ENCODE measurements at places on chromosomes 16 and 17.

- no peak for DNase-seq
Observed at GRCh38 chr17:46977348-46977747, 1.7 kb downstream of the RPRML start.

DNA sequence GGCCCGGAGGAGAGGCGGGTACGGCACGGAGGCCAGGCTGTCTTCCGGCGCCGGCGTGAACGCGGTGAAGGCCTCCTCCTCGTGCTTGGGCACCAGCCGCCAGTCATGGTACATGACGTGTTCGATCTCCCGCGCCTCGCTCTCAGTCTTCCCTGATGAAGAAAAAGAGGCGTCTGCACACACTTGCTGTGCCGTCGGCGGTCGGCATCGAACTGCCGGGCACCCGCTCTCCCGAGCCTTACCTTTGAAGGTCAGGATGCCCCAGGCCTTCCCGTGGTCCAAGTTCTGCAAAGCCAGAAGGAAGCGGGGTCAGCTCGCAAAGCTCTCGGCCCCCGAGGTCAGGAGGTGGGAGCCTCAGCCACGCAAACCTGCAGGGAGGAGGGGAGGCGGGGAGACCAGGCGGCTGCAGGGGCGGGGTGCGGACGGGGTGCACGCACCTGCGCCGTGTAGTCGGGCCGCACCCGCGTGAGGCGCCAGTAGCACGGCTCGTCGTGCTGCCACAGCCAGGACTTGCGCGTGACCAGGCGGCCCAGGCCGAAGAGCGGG, at the start of gene EME2:
Gene EME2 (plus strand): TSS at position 449 of the 546 bp plus-strand sequence. CDS start 418 bp downstream, outside the sequence.
- no peak for DNase-seq

DNA sequence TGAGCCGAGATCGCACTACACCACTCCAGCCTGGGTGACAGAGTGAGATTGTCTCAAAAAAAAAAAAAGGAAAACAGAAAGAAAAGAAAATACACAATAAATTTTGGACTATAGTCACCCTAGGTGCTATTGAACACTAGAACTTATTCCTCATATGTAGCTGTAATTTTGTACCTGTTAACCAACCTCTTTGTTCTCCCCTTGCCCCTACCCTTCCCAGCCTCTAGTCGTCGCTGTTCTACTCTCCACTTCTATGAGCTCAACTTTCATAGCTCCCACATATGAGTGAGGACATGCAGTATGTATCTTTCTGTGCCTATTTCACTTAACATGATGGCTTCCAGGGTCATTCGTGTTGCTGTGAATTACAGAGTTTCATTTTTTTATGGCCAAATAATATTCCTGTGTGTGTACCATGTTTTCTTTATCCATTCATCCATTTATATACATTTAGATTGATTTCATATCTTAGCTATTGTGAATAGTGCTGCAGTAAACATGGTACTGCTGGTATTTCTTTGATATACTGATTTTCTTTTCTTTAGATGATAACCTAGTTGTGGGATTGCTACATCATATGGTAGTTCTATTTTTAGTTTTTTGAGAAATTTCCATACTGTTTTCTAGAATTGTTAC, 28.3 kb downstream of the VPS35L start:
- no peak for DNase-seq

DNA sequence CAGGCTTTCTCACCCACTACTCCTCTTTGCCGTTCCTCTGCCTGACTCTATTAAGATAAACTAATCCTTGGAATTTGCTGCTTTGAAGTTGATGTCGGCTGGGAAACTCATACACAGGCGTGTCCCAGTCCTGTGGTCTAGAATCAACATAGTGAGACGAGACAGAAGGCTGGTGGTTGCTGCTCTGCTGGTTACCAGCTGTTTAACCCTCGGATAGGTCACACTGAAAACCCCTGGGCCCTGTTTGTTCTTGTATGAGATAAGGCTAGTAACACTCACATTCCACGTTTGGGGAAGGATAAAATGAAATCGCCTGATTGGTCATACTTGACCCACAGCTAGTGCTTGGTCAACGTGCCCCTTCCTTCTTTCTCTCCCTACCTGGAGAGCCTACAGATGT, 517.0 kb downstream of the CDH13 start:
- no peak for DNase-seq

- DNase-seq = no peak
Observed at GRCh38 chr17:45395569-45396415, 36.9 kb downstream of the ARHGAP27 start.

GRCh38 chr16:89270666-89271345, 53.3 kb downstream of the ZNF778 start:
- no peak for DNase-seq

DNA sequence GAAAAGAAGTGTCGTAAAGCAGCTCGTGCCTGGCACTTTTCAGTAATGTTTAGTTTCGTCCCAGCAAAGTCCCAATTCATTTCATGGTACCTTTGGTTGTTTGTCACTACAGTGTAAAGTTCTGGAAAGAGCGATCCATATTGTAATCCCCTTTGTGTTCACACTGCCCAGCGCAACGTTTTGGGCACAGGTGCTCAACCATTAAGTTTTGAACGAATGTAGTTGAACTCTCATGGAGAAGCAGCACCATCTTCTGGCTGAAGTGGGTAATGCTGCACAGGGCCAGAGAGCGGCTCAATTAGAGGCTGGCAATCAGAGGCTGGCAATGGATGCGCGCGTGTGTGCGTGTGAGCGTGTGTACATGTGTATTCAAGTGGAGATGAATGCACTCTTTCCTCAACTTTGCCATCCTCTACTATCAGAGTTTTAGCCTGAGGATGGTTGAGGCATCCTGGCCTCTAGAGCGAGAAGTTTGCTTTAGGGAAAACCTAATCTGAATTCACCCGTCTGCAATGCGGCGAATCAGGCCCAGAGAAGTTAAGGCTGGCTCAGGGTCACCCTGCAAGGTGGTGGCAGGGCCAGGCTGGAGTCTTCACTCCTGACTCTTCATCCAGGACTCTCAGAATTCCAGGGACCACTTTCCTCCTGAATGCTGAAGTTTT, 29.9 kb downstream of the DYNLL2 start:
- DNase-seq = peak; percentile 95

DNA sequence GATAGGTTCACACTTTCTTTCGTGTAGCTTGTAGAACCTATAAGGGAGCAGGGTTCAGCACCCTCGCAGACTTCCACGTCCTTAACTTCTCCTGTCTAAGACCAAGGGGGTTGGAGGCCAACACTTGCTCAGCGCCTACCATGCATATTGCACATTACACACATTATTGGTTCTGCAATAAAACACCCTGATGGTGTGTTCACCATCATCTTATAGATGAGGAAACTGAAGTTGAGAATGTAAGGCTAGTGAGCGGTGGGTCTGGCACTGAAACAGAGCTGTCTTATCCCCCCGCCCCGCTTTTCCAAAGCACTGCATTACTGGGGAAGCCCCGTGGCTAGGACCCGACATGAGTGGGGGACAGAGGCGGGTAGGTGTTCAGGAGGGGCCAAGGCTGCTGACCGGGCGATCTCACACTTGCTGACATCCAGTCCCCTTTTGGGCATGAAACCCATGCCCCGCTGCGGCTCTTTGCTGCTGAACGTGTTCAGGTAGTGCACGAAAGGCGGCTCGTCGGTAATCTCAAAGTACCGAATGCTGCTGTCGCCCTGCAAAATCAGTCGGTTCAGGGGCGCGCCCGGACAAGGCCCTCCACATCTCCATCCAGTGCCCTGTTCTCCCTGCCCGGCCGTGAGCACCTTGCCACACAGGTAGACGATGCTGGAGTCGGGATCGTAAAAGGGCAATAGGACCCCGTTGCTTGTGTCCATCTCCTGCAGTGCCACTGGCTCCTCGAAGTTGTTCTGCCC, 6.2 kb downstream of the CORO6 start:
- DNase-seq = no peak

- no peak for DNase-seq
Observed at GRCh38 chr17:58447039-58447975, 30.0 kb upstream of the RNF43 start.

GRCh38 chr17:18315562-18315922, 449 bp downstream of the SMCR8 start:
- no peak for DNase-seq

DNA sequence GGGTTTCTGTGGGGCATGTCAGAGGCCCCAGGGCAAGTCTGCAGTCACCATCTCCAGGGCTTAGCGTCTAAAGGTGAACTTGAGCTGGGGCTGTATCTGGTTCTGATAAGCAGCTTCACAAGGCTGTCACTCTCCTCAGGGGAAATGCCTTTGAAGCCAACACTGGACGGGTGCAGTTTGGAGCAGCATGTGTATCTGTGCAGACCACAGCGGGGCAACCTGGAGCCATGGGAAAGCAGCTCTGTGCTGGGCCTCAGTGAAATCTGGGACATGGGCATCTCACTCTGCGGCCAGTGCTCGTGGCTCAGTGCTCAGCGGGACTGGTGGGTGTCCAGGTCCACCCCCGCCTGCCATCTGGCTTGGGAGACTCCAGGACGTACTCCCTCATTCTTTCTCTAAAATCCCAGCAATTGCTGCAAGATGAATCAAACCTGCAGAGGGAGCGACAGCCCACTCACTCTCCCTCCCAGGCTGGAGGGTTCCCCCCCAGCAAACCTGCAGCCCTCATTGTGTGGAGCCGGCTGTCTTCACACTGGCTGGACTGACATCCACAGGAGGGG, 63.5 kb downstream of the PRMT7 start:
- DNase-seq = no peak

GRCh38 chr17:1743088-1743439, 393 bp downstream of the SERPINF2 start:
- no peak for DNase-seq

DNA sequence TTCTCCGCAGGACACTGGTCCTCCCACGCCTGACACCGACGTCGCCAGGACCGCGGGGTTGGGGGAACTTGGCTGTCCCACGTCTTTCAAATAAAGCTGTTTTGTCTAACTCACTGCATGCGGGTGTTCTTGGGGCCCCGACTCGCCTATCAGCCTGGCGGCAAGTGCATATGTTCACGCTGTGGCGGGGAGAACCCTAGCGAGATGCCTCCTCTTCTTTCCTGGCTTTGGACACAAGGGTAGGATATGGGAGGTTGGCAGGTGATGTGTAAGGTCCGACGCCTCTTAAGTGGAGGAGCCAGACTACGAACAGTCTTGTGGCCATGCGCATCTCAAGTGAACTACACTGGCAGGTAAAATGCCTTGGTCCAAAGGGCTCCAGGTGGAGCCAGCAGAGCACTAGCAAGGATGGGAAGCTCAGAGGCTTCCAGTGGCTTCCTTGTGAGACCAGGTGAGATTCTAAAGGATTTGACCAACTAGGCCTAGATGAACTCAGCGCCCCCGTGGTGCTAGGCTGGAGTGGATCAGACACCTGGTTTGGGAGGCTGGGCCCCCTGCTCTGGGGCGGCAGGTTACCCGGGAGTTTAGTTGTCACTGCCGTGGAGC, 873 bp upstream of the RPS2 start:
- DNase-seq = no peak

- no peak for DNase-seq
Observed at GRCh38 chr17:36755586-36755985, 154.2 kb downstream of the MRM1 start.

DNA sequence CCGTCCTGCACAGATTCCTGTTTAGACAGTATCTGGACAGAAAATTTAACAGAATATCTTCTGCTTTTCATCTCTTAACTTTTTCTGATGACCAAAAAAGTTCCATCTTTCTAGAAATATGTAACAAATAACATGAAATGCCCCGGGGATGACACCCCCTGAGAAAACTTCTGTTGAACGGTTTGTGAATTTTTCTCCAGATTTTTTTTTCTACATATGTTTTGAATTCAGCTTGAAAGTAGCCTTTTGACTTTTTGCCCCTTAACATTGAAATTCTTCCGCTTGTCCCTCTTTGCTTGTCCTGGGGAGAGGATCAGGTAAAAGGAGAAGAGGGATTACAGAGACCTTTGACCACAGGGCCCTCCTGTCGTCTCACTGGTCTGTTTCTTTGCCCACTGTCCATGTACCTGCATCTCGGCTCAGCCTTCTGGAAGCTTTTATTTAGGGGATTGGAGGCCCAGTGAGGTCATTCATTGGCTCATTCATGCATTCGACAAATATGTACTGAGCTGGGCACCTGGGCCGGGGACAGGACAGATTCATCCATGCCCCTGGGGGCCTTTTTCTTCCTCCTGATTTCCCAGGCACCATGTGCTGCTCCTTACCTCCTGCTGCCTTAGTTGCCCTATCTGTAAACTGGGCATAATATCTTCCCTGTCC, 19.6 kb upstream of the CPNE2 start:
- DNase-seq = no peak

GRCh38 chr16:9107025-9107970, 15.9 kb downstream of the HAPSTR1 start:
- DNase-seq = no peak

DNA sequence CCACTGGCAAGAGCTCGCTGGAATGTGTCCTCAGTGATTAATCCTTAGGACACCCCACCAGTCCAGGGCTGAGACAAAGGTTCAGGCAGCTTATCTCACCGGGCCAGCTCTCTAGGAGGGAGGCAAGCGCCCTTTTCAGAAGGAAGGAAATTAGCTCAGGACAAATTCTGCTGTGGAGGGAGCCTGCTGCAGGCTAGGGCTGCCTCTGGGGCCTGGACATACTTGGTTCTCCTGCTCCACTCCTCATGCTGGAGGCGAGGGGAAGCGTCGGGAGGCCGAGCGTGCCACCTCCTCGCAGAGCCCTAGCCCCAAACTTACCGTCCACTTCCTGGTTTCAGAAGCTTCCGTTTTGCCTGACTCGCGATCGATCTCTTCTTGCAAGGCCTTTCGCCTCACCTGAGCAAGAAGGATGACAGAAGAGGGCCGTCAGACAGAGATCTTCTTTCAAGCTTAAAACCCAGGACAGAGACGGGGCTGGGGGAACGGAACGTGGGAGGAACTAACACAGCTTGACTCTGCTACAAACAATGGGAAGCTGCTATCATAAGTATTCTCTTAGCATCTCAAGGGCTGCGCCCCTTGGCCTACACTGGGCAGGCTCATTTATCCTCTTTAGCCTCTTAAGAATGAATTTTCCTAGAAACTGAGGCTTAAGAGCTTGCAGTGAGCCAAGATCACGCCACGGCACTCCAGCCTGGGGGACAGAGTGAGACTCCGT, 7.7 kb downstream of the KNOP1 start:
- DNase-seq = no peak
